SIG-M5 (cell line): ENCODE measurements at places on chromosomes 6 and 20.

DNA sequence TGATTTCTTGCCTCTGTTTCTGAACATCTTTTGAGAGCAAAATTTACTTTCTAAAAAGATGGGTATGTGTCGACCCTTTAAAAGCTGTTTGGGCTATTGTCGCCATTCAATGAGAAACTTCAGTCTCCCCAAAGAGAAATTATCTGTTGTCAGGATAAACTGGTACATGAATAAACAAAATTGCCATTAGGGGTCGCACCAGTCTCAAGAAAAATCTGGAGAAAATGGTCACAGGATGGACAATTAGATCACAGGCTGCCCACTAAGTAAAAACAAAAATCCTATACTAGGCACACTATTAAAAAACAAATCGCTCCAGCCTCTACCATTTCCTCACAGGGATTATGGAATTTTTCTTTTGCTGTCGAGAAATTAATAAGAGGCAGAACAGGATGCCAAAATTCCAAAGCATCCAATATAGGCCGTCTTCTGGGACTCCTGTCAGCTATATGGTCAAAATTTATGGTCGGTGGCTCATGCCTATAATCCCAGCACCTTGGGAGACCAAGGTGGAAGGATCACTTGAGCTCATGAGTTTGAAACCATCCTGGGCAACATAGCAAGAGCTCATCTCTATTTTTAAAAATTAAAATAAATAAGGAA lies 5.5 kb upstream of the HLA-E start:
- no peak for DNase-seq

GRCh38 chr6:19013026-19013705 lies 626.0 kb downstream of the RNF144B start:
- DNase-seq, result no peak

GRCh38 chr6:132089173-132089572 lies 138.0 kb upstream of the CCN2 start:
- DNase-seq, result no peak

GRCh38 chr6:15842727-15843117 lies 179.9 kb upstream of the DTNBP1 start:
- no peak for DNase-seq

GRCh38 chr6:6392214-6393068 lies 72.0 kb upstream of the F13A1 start:
- DNase-seq, result no peak

DNA sequence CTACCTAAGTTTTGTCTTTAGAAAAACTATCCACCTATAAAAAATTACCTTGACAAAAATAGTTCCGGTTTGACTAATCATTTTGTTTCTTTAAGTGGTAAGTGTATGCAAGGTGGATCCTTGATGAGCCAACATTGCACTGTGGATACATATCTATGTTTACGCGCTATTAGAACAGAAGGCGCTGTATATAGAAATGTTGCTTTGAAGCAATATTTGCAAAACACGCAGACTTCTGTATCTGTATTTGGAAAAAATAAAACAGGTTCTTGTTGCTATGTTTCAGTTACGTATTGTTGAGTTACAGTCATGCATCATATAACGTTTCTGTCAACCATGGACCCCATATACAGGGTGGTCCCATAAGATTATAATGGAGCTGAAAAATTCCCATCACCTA lies 4.2 kb downstream of the SCAND1 start:
- DNase-seq, result no peak

DNA sequence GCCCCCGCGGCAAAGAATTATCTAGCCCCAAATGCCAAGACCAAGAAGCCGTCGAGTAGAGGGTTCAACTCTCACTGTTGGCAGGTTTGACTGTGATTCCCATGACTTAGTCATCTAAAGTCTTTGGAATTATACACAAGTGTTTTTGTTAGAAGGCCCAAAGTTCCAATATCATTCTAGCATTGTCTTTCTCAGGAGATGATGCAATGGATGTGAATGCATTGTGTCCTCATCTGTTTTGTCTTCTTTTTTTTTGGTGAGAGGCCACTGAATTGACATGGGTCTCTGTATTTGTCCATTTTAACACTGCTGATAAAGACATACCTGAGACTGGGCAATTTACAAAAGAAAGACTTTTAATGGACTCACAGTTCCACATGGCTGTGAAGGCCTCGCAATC lies 290.5 kb upstream of the ZFP64 start:
- DNase-seq, result no peak

DNA sequence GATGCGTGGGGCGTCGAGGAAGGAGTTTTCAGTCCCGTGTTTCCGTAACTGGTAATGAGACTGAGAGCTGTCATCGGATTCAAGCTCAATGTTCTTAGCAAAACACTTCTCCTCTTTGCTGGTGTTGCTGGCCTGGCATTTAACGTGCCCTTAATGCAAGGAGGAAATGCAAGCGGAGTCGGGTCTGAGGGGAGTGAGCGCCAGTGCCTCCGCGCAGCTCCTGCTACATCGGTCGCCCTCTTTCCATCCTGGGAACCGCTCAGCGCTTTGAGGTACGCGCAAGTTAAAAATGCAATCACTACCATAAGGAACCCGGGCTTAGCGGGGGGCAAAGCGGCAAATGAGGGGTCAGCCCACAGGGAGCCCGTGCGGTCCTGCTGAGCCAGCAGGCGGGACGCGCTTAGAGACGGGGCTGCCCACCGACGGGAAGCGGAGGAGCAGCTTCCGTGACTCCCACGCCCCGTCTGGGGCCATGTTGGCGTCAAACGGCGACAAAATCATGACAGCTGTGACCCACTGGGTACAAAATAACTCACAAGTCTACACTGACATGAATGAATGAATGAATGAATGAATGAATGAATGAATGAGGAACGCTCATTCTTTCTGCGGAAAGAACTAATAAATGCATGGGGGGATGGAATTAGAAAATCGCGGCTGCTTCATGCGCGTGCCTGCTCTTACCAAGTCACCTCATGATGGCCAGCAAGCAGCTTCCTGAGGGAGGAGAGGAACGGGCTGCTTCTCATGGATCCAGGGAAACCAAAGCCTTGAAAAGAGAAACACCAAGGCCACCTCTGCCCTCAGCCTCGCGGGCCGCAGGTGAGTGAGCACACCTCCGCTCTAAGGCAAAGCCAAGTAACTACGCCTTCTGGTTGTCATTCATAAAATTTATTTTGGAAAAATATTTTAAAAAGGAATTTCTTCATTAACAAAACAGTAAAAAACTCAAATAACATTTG lies 9.3 kb downstream of the DLL1 start:
- DNase-seq, result no peak

DNA sequence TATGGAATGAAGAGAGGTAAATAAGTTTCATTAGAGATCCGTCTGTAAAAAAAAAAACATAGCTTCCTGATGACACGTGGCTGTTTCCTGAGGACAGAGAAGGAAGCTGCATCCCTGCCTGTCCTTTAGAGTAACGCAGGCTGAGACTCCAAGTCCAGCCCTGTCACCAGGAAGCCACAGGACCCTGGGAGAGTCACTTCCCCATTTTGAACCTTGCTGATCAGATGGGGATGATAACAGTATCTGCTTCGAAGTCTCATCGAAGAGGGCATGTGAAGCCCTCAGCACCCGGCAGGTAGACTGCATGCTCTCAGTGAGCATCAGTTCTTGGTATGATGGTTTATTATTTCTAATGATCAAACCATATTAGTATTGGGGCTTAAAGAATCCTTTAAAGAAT lies 139.1 kb upstream of the KCNG1 start:
- DNase-seq, result no peak
